Stromal cell of bone marrow (primary cell): ENCODE measurements at places on chromosomes 2 and 18.

DNA sequence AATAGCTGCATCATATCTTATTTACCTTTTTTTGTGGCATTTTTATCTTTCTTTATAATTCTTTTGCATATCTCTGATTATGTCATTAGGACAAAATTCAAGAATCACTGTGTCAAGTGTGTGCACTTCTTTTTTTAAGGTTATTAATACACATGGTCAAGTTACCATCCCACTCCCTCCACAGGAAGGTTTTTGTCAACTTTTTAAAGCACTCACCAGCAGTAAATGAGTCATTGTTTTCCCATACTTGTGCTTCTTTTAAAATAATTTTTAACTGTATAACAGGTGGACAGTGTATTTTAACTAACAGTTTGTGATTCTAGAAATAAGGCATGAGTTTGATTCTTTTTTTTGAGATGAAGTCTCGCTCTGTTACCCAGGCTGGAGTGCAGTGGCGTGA is 45.7 kb upstream of the FAM171B start:
- no peak for DNase-seq

DNA sequence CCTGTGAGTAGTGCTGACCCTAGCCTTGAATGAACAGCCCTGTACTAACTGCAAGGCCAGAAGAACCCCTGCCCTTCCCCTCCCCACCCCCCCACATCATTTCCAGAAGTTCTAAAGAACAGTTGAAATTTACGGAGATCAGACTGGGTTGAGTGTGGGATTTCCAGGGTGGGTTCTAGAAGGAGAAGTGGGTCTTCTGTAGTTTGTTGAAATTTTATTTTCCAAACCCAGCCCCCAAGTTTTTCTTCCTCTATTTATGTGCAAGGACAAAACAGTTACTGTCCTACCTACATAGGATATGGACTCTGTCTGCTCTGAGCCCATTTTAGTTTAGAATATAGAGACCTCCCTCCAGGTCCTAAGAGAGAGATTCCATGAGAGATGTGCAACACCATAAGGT is 26.3 kb upstream of the CASP10 start:
- DNase-seq: no peak

GRCh38 chr2:194700726-194701125 is 956.3 kb upstream of the SLC39A10 start:
- no peak for DNase-seq

GRCh38 chr18:22550366-22550765 is 132.7 kb upstream of the CTAGE1 start:
- DNase-seq: no peak

DNA sequence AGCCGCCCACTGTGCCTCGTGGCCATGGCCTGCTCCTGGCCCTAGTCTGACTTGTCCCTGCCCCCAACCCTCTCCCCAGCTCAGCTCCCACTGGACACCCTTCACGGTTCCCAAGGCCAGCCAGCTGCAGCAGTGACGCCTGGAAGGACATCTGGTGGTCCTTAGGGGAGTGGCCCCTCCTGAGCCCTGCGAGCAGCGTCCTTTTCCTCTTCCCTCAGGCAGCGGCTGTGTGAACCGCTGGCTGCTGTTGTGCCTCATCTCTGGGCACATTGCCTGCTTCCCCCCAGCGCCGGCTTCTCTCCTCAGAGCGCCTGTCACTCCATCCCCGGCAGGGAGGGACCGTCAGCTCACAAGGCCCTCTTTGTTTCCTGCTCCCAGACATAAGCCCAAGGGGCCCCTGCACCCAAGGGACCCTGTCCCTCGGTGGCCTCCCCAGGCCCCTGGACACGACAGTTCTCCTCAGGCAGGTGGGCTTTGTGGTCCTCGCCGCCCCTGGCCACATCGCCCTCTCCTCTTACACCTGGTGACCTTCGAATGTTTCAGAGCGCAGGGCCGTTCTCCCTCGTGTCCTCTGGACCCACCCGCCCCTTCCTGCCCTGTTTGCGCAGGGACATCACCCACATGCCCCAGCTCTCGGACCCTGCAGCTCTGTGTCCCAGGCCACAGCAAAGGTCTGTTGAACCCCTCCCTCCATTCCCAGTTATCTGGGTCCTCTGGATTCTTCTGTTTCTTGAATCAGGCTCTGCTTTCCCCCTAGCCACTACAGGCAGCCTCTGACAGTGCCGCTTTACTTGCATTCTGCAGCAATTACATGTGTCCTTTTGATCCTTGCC is 35.8 kb downstream of the ANO7 start:
- peak; percentile 24 for DNase-seq

- DNase-seq: peak; percentile 74
Measured at GRCh38 chr18:49055754-49056172, 105.0 kb upstream of the SMAD7 start.

DNA sequence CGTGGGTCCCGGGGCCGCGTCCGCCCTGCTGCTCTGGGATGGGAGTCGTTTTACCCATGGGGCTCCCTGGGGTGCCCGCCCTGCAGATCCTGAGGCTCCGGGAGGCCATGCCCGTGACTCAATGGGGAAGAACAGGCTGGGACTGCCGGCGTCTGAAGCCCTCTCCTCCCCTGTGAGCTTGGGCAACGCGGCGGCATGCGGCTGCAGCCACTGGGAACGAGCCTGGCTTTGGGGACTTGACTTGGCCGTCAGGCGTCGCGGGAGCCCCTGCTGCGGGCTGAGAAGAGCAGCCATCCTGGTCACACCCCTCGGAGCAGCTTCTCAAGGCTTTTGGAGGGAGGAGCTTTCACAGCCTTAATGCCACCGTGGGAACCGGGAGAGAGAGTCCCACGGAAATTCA is 126.9 kb upstream of the CTDP1 start:
- DNase-seq: no peak

DNA sequence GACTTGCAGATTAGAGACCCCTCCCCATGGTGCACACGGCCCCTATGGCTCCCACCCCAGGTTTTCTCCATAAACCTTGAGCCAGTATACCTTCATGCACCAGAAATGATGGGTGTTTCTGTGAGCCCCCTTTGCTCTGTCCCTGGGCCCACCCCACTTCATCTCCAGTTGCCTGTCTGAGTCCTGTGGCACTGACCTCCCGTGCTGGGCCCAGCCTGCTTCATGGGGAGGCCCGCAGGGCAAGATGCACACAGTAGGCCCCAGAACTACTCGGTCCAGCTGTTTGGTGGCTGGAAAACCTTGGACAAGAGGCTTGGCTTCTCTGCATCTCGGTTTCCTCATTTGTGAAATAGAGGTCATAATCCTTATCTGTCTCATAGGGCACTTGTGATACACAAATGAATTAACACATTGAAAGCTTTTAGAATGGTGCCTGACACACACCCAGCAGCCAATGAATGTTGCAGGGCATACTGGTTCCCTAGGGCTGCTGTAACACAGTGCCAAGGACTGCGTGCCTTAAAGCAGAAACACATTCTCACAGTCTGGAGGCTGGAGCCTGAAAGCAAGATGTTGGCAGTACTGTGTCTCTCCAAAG is 58.4 kb downstream of the SH3BP4 start:
- DNase-seq: no peak

DNA sequence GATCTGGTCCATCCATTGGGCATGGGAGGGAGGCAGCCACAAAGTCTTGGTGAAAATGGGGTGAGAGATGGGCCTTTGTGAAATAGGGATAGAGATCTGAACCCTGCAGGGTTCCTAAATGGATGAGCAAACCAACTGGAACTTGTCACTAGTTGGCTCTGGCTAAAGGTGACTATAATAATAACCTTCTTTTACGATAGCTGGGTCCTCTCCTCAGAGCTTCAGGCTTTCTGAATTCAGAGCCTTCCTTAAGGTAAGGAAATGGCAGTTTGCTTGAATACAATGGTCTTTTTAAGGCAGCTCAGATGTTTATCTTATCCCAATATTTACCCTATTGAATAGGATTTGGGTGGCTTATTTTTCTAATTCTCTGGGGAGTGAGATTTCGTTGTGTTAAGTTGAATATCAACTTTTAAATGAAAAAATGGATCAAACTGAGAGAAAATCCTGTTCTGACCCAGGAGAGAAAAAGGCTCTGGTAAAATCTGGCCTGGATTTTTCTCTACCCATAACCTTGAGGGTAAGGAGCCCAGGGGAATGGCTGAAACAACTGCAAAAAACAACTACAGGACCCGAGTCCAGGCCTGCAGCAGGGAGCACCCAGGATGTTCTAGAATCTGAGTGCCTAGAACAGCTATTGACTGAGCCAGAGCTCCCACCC is 61.1 kb upstream of the CXCR4 start:
- DNase-seq: no peak

DNA sequence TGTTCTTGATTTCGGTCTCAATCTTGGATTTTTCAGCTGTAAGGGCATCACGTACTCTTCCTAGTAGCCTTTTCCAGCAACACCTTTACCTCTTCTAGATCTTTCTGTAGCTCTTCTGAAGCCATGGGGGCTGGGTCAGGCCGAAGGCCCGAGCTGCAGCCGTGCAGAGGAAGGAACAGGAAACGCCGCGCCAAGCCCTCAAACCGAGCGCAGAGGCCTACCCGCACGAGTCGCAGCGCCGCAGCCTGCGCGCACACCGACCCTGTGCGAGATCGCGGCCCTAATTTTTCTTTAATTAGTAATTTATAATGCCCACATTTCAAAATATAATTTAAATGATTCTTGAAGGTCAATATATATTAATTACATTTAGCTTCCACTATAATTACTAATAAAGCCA is 483.8 kb downstream of the NUP35 start:
- no peak for DNase-seq

DNA sequence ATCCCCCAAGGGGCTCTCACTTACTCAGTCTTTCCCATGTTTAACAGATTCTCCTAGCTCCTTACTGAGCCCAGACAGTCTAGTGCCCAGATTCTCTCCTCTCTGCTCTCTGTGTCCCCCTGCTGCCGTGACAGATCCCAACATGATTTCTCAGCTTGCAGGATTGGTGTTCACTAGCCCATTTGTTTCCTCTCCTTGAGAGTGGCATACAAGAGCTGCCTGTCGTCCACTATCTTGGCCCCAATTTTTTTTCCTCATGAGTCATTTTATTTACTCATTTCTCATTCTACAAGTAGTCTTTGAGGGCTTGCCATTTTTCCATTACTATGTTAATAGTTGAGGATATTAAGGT is 199.9 kb upstream of the FN1 start:
- no peak for DNase-seq

GRCh38 chr2:36539631-36540030 is 58.3 kb downstream of the FEZ2 start:
- no peak for DNase-seq

GRCh38 chr2:228793116-228793515 is 478.0 kb downstream of the PID1 start:
- DNase-seq: no peak

DNA sequence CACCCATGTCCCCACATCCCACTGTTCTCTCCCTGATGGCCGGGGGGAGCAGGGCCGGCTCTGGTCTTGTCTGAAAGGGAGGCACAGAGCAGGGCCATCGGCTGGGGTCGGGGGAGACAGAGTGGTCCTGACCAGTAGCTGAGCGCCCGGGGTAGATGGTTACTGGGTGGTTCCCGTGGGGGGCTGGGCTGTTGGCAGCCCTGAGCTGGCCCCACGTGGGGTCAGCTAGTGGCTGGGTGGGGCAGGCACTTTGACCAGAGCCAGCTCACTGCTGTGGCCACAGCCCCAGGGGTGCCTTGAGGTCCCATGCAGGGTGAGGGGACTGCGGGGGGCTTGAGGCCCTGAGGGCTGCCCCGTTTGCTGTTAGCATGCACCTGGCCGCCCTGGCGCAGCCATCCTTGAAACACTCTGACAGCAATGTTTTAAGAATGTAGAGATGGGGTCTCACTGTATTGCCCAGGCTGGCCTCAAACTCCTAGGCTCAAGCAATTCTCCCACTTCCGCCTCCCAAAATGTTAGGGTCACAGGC is 12.3 kb upstream of the NEU4 start:
- no peak for DNase-seq

DNA sequence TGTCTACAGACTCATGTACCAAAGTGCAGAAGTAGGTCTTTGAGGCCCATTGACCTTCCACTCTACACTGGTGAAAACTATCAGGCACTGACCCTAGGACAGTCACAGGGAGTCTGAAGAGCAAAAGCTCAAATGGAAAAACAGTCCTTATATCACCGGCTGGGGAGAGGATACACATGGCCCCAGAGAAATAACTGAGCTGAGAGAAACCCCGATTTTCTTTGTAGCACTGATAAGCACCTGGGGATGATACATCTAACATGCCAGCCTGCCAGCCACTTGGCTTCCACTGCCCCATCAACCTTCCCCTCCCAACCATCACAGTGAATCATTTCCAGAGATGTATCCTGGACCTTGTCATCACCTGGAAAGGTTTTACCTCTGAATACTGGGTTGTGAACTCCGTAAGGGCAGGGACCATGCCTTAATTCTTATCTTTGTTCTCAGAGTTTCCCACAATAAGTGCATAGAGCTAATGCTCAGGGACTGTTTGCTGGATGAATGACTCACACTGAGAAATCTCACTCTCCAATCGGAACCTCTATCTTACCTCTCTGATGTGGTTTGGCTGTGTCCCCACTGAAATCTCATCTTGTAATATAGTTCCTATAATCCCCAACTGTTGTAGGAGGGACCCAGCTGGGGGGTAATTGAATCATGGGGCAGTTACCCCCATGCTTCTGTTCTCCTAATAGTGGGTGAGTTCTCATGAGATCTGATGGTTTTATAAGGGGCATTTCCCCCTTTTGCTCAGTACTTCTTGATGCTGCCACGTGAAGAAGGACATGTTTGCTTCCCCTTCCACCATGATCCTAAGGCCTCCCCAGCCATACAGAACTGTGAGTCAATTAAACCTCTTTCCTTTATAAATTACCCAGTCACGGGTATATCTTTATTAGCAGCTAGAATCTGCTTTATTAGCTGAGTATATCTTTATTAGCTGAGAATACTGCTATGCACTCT is 37.1 kb downstream of the EVA1A start:
- DNase-seq: no peak

DNA sequence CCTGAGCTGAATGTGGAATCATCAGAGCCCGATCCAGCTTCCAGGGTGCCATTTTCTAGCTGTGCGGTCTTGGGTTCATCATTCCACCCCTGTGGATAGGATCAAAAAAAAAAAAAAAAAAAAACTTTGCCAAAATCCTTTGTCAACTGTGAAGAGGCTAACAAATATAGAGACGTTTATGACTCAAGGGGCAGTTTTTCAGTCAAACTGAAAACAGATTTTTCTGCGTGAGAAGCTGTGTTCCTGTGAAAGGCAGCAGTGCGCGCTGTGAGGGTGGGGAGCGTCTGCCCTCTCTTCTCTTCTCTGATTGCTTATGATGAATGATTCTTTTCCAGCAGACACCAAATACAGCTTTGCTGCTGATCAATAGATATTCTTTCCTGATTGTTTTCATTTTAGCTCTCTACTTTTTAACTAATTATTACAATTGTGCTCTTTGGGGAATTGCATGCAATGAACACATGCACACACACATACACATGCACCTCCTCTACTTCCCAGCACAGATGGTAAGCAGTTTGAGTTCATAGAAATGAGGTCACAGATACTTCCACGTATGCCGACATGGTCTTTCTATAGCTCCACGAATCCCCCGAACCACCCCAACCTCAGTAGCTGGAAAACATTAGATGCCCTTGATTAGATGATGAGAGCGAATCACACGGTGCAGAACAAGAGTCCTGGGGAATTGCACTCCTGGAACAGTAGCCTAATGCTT is 175.4 kb downstream of the NRP2 start:
- DNase-seq: no peak

- DNase-seq: no peak
Measured at GRCh38 chr18:45086777-45087176, 406.1 kb downstream of the SETBP1 start.

- no peak for DNase-seq
Measured at GRCh38 chr2:23500836-23501235, 115.9 kb downstream of the KLHL29 start.
